ENCODE measurements at places on chromosomes 2 and 18.

DNA sequence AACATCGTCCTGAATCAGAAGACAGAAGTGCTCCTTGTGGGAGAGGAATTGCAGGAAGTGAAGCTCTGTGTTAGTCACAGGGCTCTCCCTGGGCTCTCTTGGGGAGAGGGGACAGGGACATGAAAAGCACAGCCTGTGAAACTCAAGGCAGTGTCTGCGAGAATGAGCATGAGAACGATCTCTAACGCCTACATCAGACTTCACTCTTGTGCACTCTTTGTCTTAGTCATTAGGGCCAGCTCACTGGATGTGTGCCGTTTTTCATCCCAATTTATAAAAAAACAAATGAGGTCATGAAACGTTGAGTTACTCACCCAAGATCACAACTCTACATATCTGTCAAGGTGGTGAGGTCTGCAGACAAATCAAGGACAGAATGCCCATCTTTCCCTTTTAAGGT, 27.0 kb upstream of the TWIST2 start:
- no peak for DNase-seq

- DNase-seq, result peak; percentile 54
Observed at GRCh38 chr2:55049043-55049820, 1.0 kb downstream of the RTN4 start.

- DNase-seq, result no peak
Observed at GRCh38 chr2:29753671-29754444, 167.5 kb downstream of the ALK start.

GRCh38 chr2:84495539-84496146, 20.7 kb upstream of the DNAH6 start:
- DNase-seq, result peak; percentile 1

- no peak for DNase-seq
Observed at GRCh38 chr2:107072150-107072940, 186.4 kb upstream of the ST6GAL2 start.

GRCh38 chr2:215410932-215411285, 25.0 kb downstream of the FN1 start:
- DNase-seq, result no peak

DNA sequence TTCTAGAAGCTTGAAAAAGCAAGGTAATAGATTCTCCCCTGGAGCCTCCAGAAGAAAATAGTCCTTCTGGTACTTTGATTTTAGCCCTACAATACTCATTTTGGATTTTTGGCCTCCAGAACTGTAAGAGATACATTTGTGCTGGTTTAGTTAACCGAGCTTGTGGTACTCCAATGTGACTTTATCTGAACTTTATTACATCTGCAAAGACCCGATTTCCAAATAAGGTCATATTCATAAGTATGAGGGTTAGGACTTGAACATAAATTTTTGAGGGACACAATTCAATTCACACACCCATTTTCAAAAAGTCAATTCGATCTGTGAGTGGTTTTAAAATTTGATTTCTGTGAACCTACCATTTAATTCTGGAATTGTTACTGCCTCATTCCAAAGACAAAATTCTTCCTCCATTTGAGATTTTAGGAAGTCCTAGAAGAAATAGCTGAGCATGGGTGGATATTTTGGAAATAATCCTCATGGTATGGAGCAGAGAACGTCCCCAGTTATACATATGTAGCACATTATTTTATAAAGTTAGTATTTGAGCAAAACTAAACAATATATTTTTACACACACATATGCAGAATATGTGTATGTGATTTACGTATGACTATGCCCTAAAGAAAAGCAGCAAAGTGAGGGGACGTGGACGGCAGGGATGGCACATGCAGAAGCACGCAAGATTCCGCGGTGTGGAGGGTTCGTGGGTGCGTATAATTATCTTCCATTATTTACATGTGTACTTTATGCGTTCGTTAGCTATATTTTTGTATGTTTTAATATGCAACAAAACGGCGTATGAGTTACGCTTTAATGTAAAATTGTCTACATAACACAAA, 905 bp upstream of the NUP35 start:
- no peak for DNase-seq

- DNase-seq, result no peak
Observed at GRCh38 chr2:217794133-217794986, 208.4 kb downstream of the TNS1 start.

DNA sequence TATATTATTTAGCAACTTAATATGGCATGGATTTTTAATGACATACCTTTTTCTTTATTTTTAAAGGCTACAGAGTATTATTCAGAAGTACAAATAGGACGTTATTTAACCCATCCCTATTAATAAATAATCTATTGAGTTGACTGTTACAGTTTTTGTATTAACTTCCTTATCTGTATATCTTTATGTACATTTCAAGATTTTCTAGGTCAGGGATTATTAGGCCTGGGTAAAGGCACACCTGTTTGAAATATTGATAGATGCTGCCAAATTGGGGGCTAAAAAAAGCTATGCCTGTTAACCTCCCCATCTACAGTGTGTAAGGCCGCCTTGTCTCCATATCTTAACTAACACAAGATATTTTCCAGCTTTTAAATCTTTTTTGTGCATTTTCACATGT, 6.6 kb downstream of the NPAS2 start:
- DNase-seq, result no peak

DNA sequence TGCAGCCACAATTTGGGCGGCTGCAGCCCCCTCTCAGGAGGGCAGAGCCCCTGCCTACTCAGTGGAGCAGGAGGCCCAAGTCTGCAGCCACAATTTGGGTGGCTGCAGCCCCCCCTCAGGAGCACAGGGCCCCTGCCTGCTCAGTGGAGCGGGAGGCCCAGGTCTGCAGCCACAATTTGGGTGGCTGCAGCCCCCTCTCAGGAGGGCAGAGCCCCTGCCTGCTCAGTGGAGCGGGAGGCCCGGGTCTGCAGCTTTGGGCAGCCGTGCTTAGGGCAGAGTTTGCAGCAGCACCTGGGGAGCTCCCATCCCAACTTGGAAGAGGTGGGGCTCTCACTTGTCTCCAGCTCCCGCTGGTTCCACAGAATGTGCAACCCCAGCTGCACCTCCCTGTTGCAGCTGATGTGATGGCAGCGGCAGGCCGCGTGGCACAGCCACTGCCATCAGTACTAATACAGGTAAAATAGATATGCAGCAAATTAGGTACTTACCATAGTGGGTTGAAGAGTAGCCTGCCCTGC, 99.4 kb downstream of the TWIST2 start:
- DNase-seq, result no peak

- no peak for DNase-seq
Observed at GRCh38 chr2:188324067-188324466, 32.4 kb downstream of the GULP1 start.

- DNase-seq, result no peak
Observed at GRCh38 chr2:223971-224760, 39.7 kb downstream of the SH3YL1 start.

- DNase-seq, result no peak
Observed at GRCh38 chr2:239379641-239380170, 21.1 kb downstream of the HDAC4 start.

DNA sequence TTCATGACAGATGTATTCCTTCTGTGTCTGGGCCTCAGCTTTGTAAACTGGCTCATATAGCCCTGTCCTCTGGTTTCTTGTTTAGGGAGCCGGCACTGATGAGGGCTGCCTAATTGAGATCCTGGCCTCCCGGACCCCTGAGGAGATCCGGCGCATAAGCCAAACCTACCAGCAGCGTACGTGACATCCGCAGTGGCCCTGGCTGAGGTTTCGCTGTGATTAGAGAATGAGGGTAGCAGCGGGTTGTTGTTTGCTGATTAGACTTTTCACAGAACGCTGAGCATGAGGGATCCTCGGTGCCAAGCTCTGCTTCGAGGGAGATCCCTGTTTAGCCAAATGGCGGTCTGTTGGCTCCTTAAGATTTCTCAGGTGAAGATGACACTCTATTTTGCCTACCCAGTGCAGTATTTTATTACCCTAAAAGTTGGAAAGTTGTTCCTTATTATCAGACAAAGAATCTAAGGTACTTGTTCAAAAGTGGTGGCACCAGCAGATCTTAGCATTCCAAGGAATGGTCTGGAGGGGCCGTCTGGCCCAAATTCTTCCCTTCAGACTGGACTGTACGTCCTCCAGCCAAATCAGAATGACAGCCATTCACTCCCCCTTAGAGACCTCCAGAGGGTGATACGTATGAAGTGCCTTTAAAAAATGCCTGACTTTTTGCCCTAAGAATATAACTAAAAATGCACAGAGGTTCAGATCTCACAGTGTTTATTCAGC, 21.5 kb upstream of the GMCL1 start:
- DNase-seq, result no peak

DNA sequence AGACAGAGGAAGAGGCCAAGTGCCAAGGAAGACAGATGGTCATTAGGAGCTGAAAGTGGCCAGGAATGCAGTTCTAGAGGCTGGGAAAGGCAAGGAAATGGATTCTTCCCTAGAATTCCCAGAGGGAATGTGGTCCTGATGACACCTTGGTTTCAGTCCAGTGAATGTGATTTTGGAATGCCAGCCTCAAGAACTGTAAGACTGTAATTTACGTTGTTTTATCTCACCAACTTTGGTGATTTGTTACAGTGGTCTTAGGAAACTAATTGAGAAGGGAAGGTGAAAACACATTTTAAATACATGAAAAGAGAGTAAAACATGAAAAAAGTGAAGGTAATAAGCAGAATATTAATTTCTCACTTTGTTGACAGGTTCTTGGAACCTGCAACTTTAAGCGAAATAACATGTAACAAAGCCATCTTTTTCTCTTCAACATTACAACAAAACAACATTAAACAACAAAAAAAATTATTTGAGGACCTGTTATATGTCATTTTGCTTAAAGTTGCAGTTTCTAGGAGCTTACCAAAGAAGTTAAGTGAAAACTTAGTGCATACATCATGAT, 370.2 kb downstream of the METTL4 start:
- DNase-seq, result no peak

DNA sequence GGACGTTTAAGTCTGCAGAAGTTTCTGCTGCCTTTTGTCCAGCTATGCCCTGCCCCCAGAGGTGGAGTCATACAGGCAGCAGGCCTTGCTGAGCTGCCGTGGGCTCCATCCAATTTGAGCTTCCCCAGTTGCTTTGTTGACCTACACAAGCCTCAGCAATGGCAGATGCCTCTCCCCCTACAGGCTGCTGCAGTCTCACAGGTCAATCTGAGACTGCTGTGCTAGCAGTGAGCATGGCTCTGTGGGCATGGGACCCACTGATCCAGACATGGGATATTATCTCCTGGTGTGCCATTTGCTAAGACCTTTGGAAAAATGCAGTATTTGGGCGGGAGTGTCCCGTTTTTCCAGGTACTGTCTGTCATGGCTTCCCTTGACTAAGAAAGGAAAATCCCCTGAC, 726.0 kb downstream of the ERBB4 start:
- DNase-seq, result no peak

GRCh38 chr18:75125382-75126331, 83.3 kb downstream of the PTGR3 start:
- no peak for DNase-seq

GRCh38 chr2:71693286-71694270, 240.2 kb downstream of the DYSF start:
- DNase-seq, result no peak

DNA sequence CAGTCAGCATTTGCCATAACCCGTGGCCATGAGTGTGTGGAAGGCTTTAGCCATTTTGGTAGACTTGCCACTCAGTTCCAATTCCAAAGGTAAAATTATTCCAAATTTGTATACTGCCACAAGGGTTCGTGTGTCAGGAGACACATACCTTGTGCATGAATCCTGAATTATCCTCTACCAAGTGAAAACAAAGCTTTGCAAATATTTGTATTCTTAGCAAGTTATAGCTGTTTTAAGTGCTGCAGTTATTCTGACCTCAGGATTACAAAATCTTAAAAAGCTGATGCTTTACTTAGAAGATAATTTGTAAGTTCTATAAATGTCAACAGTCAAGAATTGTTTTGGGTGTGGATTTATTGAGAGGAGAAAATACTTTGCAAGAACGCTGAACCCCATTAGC, 100.6 kb downstream of the ANTXR1 start:
- no peak for DNase-seq

GRCh38 chr2:147595200-147595599, 249.6 kb upstream of the ACVR2A start:
- DNase-seq, result no peak

DNA sequence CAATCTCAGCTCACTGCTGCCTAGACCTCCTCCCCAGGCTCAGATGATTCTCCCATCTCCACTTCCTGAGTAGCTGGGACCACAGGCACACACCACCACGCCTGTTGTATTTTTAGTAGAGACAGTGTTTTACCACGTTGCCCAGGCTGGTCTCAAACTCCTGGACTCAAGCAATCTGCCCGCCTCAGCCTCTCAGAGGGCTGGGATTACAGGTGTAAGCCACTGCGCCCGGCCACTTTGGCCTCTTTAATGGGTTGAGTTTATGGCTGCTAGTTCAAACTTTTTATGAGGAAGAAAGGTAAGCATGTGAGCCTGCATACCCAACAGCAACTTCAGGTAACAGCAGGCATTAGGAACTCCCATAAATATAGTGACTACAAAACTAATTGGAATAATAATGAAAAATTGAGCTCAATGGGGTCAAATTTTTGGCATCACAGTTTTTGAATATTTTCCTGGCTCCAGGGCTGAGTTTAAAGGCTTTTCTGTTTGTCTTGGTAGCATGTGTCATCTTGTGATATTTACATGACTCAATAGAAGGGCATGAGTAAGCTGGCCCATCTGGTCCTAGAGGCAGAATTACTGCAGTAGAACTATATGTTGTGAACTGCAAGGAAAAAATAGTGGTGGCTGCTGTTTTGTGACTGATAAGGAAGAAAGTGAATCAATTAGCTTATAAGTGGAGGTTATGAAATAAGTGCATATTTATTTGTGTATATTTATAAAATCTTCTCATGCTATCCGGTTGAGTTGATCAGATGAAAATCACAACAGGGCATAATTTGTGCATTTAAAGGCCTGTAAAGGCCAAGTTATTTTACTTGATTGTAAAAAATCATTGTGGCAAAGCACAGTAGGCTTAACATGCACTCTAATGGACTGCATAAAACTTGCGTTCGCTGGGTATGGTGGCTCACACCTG, 24.8 kb downstream of the GALM start:
- no peak for DNase-seq

GRCh38 chr18:39319141-39319540, 1753.5 kb upstream of the CELF4 start:
- DNase-seq, result no peak

DNA sequence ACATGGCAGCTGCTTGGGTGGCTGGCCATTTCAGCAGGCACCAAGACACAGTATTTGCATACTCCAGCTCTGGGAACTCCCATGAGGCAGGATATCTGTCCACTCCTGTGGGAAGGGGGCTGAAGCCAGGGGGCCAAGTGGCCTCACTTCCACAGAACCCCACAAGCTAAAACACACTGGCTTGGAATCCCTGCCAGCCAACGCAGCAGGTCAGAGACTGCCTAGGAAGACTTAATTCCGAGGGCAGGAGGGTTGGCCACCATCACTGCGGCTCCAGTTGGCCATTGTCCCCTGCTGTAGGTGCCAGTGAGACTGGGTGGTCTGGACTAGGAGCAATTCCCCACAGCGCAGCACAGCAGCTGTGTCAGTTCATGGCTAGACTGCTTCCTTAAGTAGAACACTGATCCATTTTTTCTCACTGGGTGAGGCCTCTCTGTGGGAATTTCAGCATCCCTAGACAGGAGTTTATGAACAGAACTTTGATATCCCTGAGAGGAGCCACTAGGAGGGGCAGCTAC, 52.0 kb downstream of the SPAG16 start:
- no peak for DNase-seq

- DNase-seq, result peak; percentile 6
Observed at GRCh38 chr2:199364153-199364552, 93.6 kb downstream of the SATB2 start.

- no peak for DNase-seq
Observed at GRCh38 chr2:167820488-167820887, 426.9 kb downstream of the STK39 start.

Data from NCI-H1092 (cell line).